ENCODE measurements at places on chromosomes 3 and 15.

GRCh38 chr15:44101944-44102343 is 93.1 kb downstream of the FRMD5 start:
- DNase-seq: no peak

GRCh38 chr3:102471491-102471890 is 36.7 kb downstream of the ZPLD1 start:
- DNase-seq: no peak

GRCh38 chr3:130077636-130078035 is 4.0 kb upstream of the ALG1L2 start:
- DNase-seq: no peak

GRCh38 chr15:27903405-27903804 is 195.7 kb downstream of the OCA2 start:
- DNase-seq: no peak

- DNase-seq: no peak
These were observed 102.1 kb downstream of the DUT start for GRCh38 chr15:48433226-48433886.

- DNase-seq: no peak
These were observed 442.7 kb downstream of the OCA2 start for GRCh38 chr15:27656296-27656987.

DNA sequence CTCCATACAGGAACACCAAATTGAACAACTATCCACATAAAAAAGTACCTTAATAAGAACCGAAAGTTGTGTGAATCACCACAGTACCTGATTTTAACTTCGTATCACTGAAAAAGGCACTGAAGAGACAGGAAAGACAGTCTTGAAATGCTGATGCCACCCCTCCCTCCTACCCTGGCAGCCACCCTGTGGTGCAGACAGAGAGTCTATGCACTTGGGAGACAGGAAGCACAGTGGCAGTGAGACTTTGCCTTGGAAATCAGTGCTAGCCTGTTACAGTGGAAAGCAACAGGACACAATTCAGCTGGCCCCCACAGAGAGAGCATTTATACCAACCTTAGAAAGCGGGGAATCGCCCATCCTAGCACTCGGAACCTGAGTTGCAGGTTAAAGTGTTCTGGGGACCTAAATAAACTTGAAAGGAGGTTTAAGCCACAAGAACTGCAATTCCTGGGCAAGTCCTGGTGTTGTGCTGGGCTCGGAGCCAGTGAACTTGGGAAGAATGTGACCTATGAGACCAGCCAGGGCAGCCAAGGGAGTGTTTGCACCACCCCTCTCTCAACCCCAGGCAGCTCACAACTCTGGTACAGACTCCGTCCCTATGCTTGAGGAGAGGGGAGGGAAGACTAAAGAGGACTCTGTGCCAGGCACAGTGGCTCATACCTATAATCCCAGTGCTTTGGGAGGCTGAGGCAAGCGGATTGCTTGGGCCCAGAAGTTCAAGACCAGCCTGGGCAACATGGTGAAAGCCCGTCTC is 240.1 kb downstream of the ISL2 start:
- DNase-seq: no peak

DNA sequence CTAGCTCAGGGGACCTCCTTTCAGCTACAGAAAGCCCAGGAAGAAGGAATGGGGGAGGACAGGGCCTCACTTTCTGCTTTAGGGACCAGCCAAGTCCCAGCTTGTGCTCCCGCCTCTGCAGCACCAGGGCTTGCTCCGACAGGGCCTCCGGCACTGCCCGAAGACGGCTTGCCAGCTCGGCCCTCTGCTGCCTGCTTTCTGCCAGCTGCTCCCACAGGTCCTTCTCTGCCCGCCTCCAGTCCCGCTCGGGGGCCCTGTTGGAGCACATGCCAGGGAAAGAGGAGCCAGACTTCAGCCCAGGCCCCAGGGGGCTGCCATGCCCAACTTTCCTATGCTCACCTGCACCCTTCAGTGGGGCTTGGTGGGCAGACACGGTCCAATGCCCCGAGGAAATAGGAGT is 4.3 kb upstream of the CLK3 start:
- DNase-seq: no peak

- DNase-seq: no peak
These were observed 27.5 kb downstream of the NR1I2 start for GRCh38 chr3:119809249-119810017.
